ENCODE measurements at places on chromosomes 1 and 21. TPM values are rescaled to one million over a fixed set of nuclear protein-coding genes. Genes with fewer than 3 reads are reported as not detected.

- H3K27me3 ChIP-seq, result no peaks in the 10 kb centered on the region
- H3K4me3 ChIP-seq, result no peak overlapping the region
- no peaks in the 10 kb centered on the region for H3K36me3 ChIP-seq
- DNase-seq, result no peak
- no peaks in the 10 kb centered on the region for H3K4me1 ChIP-seq
Observed at GRCh38 chr21:36976228-36976861, 9.9 kb upstream of the HLCS start.

- H3K27me3 ChIP-seq, result no peaks in the 10 kb centered on the region
- DNase-seq, result peak; percentile 61
- peak overlapping the region; percentile 65 for H3K4me3 ChIP-seq
- H3K36me3 ChIP-seq, result peaks cover 6% of the 10 kb centered on the region
- H3K4me1 ChIP-seq, result no peaks in the 10 kb centered on the region
Observed at GRCh38 chr1:244836135-244836521, 670 bp downstream of the COX20 start.

DNA sequence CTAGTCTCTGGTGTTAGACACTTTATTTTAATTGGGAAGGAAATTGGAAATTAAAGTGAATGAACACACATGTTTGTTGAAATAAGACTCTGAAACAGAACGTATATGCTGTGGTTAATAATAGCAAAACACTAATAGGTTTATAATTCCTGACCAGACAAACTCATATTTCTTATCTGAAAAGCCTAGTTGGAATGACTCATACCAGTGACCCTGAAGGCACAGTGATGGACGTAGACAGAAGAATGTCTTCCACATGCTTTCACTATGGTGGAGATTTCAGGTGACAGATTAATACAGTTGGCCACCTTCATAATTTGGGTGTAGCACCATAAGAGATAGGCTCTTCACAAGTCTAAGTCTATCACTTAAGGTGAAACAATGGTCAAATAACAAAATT, 83.0 kb upstream of the COL11A1 start:
- H3K4me3 ChIP-seq, result no peak overlapping the region
- H3K27me3 ChIP-seq, result no peaks in the 10 kb centered on the region
- no peaks in the 10 kb centered on the region for H3K36me3 ChIP-seq
- H3K27ac ChIP-seq, result no peak overlapping the region
- H3K4me1 ChIP-seq, result no peaks in the 10 kb centered on the region
- no peak for DNase-seq

Gene OR2G6
- polyA plus RNA-seq, result not detected

Gene GJA5
- polyA plus RNA-seq, result not detected
